ENCODE measurements at places on chromosomes 5 and 9. TPM values are rescaled to one million over a fixed set of nuclear protein-coding genes. Genes with fewer than 3 reads are reported as not detected.

Gene F2RL2
- 0.51 TPM for total RNA-seq

DNA sequence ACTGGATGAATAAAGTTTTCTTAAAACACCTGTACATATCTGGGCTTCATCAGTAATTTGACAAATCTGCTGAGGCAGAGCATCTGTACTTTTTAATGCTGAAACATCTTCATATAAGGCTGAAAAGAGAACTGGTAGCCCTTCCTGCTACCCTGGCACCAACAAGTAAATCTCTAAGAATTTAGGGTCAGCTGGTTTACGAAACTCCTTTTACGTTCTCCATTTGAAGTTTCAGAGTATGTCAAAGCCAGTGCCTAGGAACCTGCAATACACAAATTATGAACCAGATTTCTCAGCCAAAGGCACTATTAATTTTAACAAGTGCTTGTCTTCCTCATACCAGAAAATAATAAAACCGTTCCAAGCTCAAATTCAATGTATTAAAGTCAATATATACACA is 3.8 kb downstream of the ZFAND5 start:
- no peak for DNase-seq

- DNase-seq: no peak
Measured at GRCh38 chr9:134458207-134459108, 132.2 kb downstream of the RXRA start.

DNA sequence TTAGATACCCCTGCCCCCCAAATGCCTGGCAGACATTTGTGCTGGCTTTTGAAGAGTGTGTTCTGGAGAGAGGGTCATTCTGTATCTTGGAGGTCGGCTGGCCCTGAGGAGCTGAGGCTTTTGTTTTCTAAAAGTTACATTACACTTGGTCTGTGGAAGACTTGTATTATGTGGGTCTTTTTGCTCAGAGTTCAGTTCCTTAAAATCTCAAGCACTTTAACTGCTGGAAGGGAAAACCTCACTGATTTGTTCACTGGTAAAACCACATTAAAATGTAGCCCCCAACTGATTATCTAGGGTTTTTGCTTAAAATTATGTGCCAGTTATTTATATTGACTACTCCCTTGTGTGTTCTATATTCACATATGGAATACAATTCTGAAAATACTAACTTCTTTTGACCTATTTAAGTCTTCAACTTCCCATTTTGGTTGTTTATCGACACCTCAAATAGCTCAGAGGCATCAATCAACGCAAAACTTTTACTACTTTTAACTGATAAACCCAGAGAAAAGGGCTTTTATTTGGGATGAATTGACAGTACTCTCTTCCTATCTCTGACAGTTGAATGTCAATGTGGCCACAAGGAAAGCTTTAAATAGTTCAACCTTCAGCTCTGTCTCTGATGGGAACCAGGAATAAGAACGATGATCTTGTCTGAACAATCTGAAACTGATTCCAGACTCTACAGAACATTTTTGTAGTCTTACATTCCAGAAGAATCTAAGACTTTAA is 54.0 kb upstream of the MAP3K1 start:
- DNase-seq: no peak

DNA sequence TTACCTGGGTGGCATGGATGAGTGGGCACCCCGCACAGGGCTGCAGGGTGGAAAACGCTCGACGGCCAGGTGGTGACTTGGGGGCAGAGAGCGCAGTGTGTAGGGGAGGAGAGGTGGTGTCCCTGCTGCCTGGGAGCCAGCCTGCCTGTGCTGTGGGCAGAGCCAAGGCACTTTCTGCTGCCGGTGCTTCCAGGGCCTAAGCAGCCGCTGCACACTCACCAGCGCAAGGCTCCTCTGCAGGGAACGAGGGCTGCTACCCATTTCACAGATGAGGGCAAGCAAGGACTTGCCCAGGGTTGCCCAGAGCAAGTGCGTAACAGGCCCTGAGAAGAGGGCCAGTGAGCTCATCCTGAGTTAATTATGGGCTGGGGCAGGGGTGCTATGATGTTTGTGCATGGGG is 62.5 kb downstream of the CRB2 start:
- DNase-seq: no peak

GRCh38 chr5:9373571-9373970 is 172.3 kb downstream of the SEMA5A start:
- DNase-seq: no peak

DNA sequence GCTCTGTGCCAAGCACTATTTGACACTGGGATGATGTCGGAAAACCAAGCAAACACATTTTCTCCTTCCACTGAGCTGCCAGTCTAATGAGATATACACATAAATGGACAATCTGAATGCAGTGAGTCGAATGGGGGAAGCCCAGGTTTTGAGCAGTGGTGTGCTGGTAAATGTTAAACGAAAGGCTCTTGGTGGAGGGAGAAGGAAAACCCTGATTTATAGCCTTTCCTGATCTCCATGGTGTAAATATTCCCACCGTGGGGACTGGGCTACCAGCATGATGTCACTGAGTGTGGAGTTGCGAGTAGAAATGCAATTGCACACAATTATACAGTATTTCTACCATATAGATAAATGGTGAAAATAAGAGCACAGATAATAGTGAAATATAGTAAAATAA is 5.0 kb upstream of the GSN start:
- DNase-seq: no peak

Gene NUP155
- total RNA-seq: 13.9 TPM

Gene CDC25C
- 0.13 TPM for total RNA-seq

Gene C9
- 0.17 TPM for total RNA-seq

Gene CCL21
- total RNA-seq: 12.6 TPM

Gene PCDH1
- 45.8 TPM for total RNA-seq

Gene PIK3R1
- total RNA-seq: 162 TPM

Gene ANKRD31
- total RNA-seq: not detected

- DNase-seq: no peak
Measured at GRCh38 chr5:177232761-177233160, 70.8 kb downstream of the RAB24 start.

DNA sequence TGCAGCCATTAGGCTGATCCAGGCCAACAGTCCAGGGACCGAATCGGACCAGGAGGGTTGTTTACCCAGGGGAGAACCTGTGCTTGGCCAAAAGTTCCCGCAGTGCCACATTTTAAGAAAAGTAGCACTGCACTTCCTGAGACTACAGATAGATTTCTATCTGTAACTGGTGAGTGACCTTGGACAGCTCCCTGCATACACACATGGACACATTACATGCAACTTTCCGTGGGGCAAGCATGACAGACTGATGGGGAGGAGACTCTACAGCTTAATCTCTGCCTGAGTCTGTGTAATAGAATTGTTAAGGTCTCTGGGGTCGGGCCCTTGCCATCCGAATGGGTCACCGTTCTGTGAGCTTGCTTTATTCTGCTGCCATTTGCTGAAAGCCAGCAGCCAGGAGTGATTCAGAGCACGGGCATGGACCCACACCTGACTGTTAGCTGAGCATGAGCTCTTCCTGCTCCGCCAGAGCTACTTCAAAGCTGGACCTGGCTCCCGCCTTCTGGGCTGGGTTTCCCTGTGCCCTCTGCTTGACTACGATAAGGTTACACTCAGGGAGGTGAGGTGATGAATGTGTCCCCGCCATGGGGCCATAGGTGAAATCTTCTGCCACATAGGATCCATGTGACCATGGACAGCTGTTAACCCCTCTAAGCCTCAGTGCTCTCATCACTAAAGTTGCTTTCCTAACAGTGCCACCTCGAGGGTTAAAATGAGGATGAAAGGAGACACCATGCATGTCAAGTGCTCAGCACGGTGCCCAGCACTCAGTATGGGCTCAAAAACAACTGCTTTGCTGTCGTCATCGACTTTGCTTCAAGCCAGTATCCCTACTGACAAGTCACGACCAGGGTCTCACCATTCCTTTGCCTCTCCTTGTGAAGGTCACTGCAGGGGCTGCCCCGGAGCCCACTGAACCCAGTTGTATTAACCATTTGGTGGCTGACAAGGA is 200.0 kb downstream of the MELK start:
- DNase-seq: no peak

DNA sequence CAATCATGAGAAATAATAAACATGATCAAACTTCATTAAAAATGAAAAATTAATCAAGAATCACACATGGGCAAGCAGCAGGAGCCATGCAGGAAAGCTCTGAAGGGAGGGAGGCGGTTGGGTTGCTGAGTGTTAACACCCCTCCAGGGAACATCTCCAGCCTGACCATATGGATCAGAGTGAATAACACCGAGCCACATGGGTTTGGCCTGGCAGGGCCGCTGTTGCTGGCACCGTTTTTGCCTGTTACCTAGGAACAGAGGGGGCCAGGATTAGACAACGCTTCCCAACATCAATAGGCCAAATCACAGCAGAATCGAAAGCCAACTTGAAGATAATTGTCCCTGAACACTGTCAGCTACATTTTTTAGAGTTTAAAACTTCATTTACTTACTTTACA is 160.2 kb downstream of the DENND1A start:
- no peak for DNase-seq

DNA sequence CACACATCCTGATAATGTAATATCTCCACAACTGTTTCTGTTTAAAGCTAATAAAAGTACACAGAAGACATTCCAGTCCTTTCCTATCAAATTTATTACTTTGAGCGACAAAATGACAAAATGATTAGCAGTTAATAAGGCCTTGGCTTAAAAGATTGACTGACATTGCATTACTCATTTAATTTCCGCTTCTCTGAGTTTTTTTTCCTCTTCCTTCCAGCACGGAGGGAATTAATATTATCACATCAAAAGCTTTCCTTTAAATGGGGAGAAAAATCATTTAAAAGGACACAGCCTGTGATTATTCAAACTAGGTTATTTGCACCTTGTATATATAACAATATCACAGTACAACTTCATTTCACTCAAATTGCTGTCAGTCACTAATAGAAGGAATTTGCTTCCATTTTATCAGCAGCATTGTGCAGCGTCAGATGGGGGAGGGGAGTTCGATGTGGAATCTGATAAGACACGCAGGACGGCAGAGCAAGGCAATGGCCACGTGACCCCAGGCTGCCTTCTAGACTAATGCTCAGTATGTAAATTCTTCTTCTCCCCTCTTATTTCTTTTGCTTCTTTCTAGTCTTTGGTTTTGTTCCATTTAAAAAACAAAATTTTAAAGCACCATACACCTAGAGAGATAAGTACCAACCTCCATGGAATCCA is 400.5 kb downstream of the IRX1 start:
- DNase-seq: no peak

Gene SHC3
- 0.59 TPM for total RNA-seq

DNA sequence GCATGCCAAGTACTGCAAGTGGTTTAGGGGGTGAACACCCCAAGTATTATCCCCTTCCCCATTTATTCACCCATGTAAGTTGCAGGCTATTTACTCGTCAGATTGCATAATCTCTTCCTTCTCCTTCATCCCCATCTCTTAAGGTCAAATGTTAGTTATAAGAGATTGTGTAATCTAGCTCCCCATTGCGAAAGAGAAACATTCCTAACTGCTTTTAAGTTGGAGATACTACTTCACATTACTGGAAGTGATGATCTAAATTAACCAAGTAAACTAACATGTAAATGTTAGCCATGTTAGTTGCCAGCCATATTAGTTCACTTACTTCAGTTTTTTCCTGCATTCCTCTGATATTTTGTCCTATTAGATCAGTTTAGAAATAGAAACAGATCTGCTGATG is 262.3 kb downstream of the TAF11L14 start:
- no peak for DNase-seq

Gene ZBTB26
- total RNA-seq: 5.5 TPM

DNA sequence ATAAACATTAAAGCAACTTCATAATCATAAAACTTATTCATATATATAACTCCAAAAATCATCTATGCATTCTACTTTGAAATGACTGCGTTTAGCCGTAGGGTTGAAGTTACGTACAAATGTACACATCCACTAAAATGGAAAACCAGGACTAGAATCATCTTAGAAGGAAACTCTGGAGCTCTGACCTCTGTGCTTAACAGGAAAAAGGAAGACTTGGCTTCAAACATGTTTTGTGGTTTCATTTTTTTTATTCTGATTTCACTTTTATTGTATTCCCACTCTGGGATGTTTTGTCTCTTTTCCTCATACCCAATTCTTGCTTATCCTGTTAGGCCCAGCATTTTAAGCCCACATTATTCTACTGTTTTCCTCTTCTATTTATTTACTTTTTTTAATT is 44.9 kb downstream of the GRAMD2B start:
- DNase-seq: no peak

Gene NADK2
- 37.6 TPM for total RNA-seq

Gene CD72
- total RNA-seq: 0.52 TPM

Gene FOXD4L4
- total RNA-seq: not detected

Gene MSMP
- total RNA-seq: not detected

Gene MAT2B
- total RNA-seq: 57.5 TPM

- DNase-seq: no peak
Measured at GRCh38 chr9:106893088-106893487, 30.1 kb downstream of the ZNF462 start.

Gene CLPTM1L
- 35.0 TPM for total RNA-seq

DNA sequence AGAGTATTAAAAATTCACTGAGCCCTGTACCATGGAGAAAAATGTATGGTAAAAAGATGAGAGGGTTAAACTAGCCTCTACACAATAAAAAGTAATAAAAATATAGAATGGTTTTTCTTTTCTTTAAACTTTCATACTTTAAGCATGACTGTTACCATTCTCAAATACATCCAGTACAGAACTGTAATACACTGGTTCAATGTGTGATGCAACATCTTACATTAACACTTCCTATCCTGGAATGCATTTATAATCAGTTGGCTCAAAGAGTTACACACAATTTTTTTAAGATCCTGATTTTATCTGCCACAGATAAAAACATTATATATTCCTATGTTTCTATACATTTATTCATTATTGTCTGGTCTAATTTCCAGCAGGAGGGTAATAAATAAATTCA is 4.7 kb downstream of the GNAQ start:
- DNase-seq: no peak

DNA sequence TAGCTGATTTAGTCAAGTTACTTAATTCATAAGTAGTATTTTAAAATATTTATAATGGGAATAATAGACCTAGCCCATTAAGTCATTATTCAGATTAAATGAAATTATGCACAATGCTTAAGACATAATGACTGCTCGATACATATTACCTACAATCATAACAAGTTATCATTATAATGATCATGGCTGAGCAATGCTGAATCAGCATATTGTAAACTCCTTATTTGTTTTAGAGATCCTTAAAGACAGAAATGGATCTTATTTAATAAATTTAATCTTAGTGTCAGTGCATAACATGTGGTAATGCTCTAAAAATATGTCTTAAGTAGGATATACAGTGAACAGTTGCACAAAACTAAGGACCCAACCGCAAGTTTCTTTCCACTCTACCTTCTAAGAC is 169.0 kb downstream of the TRPM6 start:
- DNase-seq: no peak

Gene SPAAR
- 2.8 TPM for total RNA-seq

DNA sequence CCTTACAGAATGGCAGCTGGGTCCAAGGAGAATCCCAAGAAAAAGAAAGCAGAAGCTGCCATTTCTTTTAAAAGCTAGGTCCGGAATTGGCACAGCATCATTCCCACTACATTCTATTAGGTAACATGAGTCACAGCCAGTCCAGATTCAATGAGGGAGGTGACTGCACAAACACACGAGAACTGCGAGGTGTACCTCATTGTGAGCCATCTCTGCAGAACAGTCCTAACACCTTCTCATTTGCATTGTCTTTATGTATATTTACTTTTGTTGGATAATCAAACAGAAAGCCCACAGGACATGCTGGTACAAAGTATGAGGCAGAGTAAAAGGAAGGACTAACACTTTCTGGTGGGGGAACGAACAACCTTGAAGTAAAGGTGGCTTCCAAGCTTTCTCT is 14.6 kb upstream of the HABP4 start:
- DNase-seq: no peak

Measured in heart right ventricle (tissue), 16 donors.